Mucosa of descending colon (tissue), 3 donors: ENCODE measurements at places on chromosomes 13 and 19. TPM values are rescaled to one million over a fixed set of nuclear protein-coding genes. Genes with fewer than 3 reads are reported as not detected.

LILRA1 gene
- 0.49 TPM for total RNA-seq

ERICH6B gene
- not detected for total RNA-seq

CACNA1A gene
- 10.1 TPM for total RNA-seq

ZNF844 gene
- total RNA-seq, result 17.1 TPM

ZSCAN5A gene
- total RNA-seq, result 24.0 TPM

CAMSAP3 gene
- 41.2 TPM for total RNA-seq

KLHL1 gene
- total RNA-seq, result 0.25 TPM

SPIB gene
- 83.1 TPM for total RNA-seq

COX6B2 gene
- 17.2 TPM for total RNA-seq

ARGLU1 gene
- 84.8 TPM for total RNA-seq

CEACAM4 gene
- total RNA-seq, result 0.25 TPM

ANKRD10 gene
- 155 TPM for total RNA-seq

FAM83E gene
- 175 TPM for total RNA-seq

MIR17HG gene
- total RNA-seq, result 6.1 TPM
